Endothelial cell (in vitro differentiated cells): ENCODE measurements at places on chromosomes 6 and 20.

DNA sequence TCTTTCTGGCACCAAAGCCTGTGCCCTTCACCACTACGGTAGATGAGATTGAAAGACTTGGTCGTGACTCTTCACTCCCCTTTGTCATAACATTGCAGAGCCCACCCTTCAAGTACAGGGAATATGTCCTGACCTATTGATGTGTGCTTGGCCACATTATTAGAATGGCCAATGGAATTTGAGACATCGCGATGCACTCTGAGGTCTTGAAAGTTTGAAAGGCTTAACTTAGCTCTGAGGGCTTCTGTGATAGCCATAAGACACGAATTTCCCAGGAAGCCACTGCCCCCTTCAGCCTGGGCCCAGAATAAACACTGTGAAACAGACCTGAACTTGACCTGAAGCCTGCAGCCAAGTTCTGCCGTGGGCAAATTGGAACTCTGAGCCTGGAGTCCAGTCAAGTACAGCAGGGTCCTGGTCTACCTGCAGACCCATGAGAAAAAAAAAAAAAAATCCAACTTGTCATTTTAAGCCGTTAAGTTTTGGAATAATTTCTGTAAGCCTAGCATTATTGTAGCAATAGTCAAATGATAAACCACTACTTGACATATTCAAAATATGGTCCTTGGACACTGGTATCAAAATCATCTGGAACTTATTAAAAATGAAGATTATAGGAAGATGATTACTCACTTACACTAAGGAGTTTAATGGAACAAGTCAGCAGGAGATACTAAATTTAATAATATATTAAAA is 36.9 kb upstream of the TRAF3IP2 start:
- peak; percentile 50 for DNase-seq

DNA sequence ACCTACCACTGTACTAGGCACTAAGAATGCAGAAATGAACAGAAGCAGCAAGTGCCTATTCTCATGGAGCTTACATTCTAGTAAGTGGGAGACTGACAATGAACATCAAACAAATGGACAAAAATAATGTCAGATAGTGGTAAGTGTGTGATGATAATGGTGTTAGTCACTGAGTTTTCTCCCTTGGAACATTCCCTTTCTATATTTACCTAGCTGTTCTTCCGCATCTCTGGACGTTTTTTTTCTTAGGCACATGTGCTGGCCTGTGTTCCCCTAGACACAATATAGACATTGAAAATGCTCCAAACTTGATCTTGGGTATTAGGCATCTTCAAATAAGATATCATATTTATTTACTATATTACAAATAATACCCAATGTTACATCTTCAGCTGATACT is 218.1 kb upstream of the GJE1 start:
- DNase-seq: no peak

DNA sequence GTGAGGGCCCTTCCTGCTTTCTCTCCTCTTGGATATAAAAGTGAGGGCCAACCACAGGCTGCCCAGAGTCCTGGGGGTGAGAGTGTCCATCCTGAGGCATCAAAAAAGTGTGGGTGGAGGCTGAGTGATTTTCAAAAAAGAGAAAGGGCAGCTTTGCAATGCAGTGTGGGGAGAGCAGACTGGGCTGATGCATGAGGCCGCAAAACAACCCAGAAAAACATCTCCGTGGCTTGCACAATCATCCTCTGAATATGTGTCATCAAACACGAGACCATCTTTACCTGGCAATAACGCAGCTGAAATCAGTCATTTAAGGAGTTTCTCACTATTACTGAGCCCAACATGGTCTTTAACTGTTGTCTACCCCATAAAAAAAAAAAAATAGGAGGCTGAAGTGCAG is 191.2 kb upstream of the SOX4 start:
- DNase-seq: no peak

GRCh38 chr6:26304797-26305640 is 60.0 kb upstream of the BTN3A2 start:
- peak; percentile 57 for DNase-seq

GRCh38 chr20:3158968-3159431 is 665 bp downstream of the FASTKD5 start:
- DNase-seq: no peak
